ENCODE measurements at places on chromosomes 3 and 15. TPM values are rescaled to one million over a fixed set of nuclear protein-coding genes. Genes with fewer than 3 reads are reported as not detected.

- no peak for DNase-seq
Observed at GRCh38 chr15:81008312-81008711, 7.6 kb downstream of the TLNRD1 start.

DNA sequence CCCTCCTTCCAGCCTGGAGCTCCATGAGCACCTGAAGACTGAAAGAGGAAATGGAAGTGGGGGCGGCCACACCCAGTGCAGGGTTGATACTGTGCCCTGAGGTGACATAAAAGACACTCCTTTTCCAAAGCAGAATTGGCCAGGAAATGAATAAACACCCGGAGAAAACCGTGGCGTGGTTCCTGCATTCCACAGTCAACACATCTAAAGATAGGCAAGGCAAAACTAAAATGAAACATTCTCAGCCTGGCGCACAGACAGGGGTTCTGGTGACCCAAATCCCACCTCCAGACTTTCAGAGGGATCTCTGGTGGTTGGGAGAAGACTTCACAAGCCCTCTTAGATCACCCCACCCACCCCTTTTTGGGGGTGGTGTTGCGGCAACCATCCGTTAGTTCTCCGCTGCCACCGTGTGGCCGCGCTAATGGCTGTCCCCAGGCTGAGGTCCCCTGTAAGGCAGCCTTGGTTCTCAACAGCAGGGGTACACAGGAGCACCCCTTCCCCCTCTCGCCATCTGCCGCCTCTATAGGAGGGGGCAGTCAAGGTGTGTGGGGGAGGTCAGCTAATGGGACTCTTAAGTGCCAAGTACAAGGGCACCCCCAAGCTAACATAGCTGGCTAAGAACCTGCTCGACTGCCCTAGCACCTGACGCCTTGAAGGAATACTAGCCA lies 2.5 kb upstream of the MST1R start:
- peak; percentile 46 for DNase-seq

GRCh38 chr3:4820296-4821121 lies 158.7 kb upstream of the BHLHE40 start:
- no peak for DNase-seq

DNA sequence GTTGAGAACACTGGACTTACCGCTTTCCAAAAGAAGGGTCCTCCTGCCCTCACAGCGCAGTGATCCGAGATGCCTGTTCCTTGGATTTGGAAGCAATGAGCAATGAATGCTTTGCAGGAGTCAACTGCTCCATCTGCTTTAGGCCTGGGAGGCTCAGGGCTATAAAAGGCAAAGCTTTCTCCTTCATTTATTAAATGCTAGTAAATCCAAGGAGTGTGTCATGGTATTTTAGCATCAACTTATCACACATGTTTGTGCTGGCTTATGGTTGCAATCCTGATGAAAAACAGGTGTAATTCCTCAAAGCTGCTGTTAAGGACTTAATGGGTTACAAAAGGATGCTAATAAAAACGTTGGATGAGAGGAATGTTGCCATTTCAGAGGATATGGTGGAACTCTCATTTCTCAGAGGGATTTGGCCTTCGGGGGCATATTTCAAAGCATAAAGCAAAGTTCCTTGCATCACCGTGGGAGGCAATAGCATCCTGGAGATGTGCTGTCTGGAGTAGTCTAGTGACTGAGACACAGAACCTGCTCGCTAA lies 158.5 kb upstream of the TPM1 start:
- no peak for DNase-seq

DNA sequence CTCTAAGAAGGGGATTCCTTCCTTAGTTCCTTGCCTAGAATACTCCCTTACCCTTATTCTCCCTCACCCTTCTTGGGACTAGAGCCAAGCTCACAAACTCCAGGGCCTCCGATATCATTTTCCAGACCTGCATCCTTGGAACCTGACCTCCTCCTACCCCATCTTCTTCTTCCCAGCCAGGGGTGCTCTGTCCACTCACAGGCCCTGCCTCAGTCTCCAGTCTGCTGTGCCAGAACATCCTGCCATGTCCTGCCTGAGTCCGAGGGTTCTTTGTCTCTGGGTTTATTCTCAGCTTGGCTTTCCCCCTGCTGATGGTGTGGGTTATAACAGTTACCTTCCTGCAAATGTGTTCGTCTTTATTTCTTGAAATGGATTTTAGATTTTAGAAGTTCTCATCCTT lies 59.9 kb upstream of the MCF2L2 start:
- DNase-seq = no peak

DNA sequence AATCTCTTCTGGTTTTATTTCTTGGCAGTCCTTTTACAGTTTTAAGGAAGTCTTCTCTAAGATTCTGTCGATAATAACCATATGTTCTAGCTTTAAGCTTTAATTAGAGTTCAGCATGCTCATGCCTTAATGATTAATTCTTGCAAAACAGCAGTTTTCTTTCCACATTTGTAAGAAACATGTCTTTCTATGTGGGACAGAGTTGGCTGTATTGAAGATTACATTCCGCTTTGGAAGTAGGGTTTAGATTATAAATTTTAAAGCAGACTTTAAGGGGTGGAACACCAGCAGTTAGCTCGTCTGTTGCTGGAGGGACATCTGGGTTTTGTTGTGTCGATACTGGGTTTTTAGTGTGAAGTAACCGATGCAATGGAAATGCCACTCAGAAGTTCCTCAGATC lies 35.3 kb downstream of the SQOR start:
- DNase-seq = no peak

Gene ADAMTS7
- 8.0 TPM for total RNA-seq

DNA sequence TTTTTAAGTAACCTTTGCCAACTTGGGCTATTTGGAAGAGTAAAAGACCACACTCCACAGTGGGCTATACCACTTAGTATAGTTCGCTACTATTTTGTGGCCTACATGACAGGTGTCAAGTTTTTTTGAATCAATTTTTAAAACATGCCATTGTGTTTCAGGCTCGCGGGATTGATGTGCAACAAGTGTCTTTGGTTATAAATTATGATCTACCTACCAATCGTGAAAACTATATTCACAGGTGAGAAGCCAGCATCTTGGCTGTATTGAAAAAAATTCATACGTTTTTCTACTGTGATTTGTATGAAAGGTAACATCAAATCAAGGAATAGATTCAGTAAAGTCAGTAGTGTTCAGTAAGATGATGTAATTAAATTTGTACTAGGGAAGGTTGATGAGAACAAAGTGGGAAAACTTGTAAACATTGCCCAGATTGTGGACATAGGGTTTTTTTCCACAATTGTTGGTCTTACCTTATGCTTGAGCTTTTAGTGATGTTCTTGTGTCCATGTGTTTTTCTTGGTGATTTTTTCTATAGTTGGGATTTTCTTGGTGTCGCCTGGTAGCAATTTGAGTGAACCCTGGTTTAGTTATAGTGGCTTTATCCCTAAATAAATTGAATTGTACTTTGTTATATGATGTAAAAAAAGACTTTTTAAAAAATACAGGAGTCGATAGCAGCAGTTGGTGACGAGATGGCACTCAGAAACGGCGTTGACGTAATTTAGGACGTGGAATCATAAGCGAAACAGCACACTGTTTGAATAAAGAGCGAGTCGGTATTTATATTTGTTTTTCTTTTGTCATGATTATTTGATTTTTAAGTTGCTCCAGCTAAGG lies 4.5 kb downstream of the EIF4A2 start:
- DNase-seq = no peak

DNA sequence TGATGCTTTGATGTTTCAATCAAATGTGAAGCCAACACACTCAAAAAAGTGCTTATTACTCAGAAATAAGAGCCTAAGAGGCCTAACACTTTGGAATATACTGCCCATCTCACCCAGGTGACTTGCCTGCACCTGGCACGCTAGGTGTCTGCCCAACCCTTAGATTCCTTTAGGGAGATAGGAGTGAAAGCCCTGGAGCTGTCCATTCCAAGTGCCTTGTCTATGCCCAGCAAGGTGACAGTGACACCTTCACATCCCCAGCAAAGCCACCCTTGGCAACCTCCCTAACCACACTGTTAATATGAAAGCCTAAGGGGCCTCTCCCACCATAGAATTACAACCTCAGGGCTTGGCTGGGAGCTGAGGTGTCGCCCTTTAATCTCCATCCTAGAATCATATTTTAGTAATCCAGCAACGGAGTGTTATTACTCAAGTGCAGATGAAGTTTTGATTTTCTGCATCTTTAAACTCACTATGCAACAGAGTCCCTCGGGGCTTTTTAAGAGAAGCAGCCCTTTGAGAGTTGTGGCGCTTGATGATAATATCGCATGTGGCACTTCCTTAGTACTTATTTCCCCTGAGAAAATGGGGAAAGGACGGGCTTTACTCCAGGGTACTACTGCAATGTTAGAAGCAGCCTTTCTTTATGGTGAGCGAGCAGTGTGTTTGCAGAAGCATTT lies 24.8 kb downstream of the ATP10A start:
- DNase-seq = no peak

DNA sequence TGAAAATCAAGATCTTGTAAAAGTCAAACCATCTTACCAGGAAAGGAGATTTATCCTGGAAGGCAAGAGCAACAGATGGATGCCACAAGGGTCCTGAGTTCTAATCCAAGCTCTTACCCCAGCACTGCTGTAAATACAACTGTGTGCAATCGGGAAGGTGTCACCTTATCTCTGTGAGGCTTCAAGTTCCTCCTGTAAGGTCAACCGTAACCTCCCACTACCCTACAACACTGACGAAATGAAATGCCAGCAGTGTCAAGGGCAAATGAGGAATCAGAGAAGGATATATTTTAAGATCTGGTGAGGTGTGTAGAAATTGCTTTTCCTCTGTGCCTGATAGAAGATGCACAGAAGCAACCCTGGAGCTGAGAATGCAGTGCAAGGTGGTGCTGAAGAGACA lies 207.8 kb downstream of the NTRK3 start:
- no peak for DNase-seq

DNA sequence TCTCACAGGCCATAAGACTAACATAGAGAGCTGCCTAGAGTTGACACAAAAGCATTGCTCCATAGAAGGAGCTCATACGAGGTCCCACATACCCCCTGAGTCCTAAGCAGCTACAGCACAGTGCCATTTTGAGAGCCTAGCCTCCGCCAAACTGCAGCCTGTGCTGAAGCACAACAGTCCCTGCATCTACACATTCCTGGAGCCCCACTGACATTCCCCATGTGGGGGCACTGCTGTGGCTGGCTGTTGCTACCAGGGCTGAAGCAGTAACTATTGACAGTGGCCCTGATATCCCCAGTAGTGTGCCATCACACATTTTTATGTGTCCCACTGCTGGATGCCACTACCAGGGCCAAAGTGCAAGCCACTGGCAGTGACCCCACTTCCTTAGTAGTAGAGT lies 80.3 kb downstream of the CERS3 start:
- no peak for DNase-seq

- DNase-seq = no peak
Observed at GRCh38 chr15:74239051-74239705, 3.1 kb downstream of the CCDC33 start.

DNA sequence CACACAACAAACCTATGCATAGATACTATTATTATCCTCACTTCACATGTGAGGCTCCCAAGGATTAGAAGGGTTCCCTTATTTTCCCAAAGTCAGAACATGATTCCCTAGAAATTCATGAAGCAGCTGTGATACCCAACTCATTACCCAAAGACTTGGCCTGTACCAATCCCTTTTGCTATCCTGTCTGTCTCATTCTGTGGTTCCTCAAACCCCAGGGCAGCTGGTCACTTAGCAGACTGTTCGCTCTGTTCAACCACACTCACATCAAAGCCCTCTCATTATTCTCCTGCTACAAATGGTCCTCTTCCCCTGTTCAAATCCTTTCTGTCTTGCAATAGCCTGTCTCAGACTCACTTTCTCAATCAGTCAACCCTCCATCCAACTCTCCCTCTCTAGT lies 154.3 kb upstream of the TRIM42 start:
- no peak for DNase-seq

DNA sequence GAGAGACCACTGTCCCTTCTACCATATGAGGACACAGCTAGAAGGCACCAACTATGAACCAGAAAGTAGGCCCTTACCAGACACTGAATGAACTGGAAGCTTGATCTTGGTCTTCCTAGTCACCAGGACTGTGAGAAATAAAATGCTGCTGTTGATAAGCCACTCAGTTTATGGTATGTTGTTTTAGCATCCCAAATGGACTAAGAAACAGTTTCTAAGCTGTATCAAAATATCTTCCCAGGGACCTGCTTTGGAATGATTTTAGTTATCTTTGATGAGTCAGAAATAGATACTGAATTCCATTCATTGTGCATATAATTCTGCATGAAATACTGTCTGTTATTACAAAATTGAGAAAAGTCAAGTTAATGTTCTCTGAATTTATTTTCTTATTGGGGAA lies 18.6 kb downstream of the WDR76 start:
- DNase-seq = no peak

- no peak for DNase-seq
Observed at GRCh38 chr3:122955916-122956692, 71.5 kb downstream of the SEMA5B start.

Gene PLCH1
- 0.50 TPM for total RNA-seq

- no peak for DNase-seq
Observed at GRCh38 chr3:143693506-143693905, 154.8 kb downstream of the SLC9A9 start.

DNA sequence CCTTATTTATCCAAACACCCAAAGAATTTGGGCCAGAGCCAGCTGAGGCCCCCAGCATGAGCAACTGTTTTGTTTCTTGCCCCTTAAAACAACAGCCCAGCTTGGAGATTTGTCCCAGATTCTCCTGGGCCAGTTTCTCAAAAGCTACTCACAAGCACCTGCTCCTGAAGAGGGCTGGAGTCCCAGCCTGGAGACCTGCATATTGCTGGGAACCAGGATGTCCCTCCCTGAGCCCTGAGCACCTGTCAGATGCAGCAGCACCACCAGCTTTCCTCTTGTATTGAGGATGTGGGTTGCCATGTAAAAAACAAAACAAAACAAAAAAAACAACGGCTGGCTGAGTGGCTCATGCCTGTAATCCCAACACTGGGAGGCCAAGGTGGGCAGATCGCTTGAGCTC lies 7.0 kb upstream of the RFT1 start:
- DNase-seq = no peak

Gene MAGI1
- total RNA-seq = 27.5 TPM

Gene PP2D1
- not detected for total RNA-seq

GRCh38 chr15:43376017-43376705 lies 5.3 kb downstream of the TUBGCP4 start:
- DNase-seq = no peak

GRCh38 chr3:414063-414462 lies 217.5 kb downstream of the CHL1 start:
- DNase-seq = no peak

DNA sequence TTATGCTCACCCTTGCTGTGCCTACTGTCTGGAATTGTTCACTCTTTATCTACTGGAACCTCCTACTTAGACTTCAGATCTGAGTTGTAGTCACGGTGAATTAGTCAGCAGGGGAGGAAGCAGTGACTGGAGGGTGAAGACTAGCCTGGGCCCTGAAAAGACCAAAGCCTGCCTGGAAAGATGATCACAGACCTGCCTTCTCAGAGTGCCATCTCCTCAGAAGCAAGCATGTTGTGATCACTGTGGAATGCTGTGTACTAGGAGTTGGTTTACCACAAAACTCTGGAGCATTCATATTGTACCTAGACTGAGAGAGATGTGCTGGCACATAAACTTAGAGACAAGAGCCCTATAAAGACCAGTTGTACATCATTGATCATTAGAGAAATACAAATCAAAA lies 100.7 kb upstream of the SCN10A start:
- no peak for DNase-seq
